ENCODE measurements at places on chromosomes 16 and 17.

GRCh38 chr17:44010966-44011647, 3.7 kb downstream of the TMEM101 start:
- no peak for DNase-seq

DNA sequence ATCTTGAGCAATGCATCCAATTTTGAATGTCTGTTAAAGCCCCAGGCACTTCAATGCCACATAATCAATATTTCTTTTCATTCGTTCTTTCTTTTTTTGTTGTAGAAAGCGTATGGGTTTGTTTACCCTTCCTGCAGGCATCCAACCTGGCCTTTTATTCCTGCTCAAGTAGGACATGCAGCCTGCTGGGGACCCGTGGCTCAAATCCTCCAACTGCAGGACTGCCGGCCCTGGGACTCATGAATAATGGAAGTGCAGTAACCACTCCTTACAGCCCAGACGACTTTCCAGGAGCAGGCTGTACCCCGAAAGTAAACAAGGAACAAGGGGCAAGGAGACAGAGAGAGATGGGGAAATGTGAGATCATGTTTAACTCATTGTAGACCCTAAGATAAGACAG, 126.4 kb downstream of the SALL1 start:
- no peak for DNase-seq

- DNase-seq = no peak
Observed at GRCh38 chr16:8955828-8956227, 7.9 kb downstream of the USP7 start.

GRCh38 chr17:72566671-72567484, 446.1 kb downstream of the SOX9 start:
- DNase-seq = no peak

DNA sequence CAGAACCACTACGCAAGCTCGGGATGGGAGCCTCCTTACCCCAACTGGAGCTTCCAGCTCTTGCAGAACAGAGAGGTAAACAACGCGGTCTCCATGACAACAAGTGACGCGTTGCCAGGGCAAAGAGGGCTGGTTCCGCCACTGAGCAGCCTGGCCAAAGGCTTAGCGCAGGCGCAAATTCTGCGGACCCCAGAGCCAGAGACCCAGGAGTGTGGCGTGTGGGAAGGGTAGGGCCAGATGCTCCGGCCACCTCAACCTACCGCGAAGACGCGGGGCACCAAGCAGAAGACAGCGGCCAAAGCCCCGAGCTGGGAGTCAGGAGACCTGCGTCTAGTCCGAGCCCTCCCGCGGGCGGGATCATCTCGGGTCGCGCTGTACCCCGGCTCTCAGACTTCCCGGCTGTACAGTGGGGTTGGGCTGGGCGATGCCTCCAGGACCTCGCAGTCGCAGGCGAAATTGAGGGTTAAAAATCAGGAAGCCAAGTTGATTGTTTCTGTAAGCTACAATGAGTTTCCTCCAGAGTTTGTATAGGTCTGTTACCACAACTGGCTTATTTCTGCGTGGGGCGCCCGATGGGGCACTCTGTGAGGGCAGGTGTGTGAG, at the start of gene TEKT1:
Gene TEKT1, minus strand, starts transcription at position 69 of the 603 bp plus-strand sequence. CDS start 1,353 bp downstream, outside the sequence.
- peak; percentile 89 for DNase-seq

- peak; percentile 92 for DNase-seq
Observed at GRCh38 chr17:73476890-73477350, 165.1 kb upstream of the CDC42EP4 start.

DNA sequence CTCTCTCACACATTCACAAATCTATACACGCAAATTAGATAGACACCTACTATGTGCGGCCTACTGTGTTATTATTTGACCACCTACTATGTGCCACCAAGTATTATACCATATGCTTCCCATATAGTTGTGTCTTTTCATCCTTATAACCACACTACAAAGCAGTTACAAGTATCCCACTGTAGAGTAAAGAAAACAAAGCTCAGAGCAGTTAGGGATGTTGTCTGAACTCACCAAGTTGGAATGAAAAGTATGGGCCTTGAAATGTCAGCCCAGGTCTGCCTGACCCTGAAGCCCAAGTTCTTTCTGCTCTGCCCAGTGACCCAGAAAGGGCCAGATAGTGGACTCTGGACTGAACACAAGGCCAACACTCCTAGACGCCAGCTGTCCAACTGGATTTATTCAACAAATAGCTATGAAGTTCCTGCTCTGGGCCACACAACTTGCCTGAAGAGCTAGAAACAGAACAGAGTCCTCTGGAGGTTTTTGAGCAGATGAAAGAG, 8.5 kb downstream of the KRT37 start:
- DNase-seq = no peak

DNA sequence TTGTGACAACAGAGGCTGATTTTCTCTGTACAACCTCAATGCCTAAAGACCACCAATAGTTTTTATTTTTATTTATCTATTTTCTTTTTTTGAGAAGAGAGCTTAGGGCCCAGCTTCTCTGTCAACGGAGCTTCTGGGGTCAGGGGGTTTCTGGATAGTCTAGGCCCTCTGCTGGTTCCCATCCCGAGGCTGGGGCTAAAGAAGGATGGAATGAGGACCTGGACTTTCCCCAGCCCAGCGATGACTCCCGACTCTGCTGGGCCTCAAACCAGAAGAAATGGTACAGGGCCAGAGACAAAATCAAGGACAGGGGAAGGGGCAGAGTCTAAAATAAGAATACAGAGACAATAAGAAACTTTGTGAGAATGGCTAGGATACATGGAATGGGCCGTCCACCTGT, 5.7 kb upstream of the TSPOAP1 start:
- DNase-seq = no peak

DNA sequence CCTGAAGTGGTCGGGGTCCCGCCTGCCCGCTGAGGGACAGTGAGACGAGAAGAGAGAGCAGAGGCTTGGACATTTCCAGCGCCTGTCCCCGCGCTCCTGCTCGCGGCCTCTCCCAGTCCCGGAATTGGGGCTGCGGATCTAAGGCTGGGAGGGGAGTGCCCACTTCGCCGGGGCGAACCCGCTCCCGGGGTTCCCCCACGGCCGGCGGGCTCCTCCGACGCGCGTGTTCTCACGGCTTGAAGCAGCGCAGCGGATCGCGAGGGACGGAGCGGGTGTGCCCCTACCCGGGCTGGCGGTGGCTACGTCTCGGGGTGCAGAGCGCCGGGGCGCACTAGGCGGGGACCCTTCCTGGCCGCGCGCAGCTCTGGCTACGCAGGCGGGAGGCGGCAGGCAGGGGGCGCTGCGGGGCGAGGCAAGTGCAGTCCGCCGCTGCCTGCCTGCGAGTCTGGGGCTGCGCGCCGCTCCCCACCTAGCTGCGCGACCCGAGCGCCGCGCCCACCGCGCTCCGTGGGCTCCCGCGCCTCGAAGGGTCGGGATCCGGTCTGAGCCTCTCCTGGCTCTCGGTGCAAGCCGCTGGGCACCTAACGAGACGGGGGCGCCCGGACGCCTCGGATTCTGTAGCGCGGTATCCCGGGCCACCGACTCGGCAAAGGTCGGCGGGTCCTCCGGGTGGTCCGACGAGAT, 1.2 kb downstream of the NGFR start:
- DNase-seq = peak; percentile 48

GRCh38 chr16:88289561-88289960, 93.2 kb upstream of the ZNF469 start:
- no peak for DNase-seq

- no peak for DNase-seq
Observed at GRCh38 chr17:80106751-80107150, 5.4 kb downstream of the GAA start.

DNA sequence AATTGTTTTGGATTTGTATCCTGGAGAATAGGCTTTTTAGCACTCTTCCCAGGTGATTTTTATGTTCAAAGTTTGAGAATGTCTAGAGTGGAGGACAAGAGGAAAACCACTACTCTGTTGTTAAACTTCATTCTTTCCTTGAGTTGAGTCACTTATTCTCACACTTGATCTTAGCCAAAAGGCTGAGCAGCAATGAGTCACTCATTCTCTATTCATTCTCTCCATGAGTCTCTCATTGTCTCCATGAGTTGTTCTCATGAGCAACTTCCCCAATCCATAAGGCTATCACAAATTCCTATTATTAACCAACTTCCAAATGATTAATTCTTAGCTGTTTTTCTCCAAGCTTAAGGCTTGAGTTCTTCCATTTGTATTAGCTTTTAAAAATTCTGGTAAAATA, 1393.3 kb downstream of the CDH8 start:
- no peak for DNase-seq

DNA sequence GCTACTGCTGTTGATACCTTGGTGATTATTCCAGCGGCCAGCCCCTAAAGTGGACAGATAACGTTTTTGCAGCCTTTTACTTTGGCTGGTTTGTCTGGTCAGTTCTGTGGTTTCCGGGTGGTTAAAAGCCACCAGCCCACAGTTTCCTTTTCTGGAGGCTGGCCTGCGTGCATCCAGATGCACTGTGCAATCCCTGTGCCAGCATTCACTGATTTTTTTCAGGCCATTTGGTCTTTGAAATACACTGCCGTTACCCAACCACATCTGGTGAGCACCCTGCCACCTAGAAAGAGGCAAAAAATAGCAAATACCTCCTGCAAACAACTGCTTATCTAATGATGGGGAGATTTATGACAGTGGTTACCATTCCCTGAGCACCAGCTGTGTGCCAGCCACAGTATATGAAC, 797 bp downstream of the NUDT7 start:
- peak; percentile 28 for DNase-seq

DNA sequence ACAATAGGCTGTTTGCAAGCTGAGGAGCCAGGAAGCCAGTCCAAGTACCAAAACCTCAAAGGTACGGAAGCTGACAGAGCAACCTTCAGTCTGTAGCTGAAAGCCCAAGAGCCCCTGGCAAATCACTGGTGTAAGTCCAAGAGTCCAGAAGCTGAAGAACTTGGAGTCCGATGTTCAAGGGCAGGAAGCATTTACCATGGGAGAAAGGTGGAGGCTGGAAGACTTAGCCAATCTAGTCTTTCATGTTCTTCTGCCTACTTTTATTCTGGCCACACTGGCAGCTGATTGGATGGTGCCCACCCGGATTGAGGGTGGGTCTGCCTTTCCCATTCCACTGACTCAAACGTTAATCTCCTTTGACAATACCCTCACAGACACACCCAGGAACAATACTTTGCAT, 15.3 kb downstream of the CD300LB start:
- DNase-seq = no peak

DNA sequence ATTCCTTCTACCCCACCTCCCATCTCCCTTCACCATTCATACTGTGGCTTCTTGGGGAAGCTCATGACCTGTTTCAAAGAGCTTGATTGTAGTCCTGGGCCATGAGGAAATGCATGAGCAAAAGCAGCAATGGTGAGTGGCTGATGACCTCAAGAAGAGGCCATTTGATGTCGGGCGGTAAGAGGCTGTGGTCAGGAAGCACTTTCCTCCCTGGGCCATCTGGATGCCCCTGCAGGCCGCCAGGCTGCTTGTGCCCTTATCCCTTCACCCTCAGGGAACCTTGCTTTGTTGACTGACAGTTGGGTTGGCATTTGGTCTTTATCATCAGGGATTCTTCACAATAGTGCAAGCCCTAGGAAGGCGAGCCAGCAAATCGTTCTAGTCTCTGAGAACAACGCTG, 78.3 kb upstream of the TBX2 start:
- no peak for DNase-seq
